ENCODE measurements at places on chromosomes 4 and X.

- no peak for DNase-seq
Measured at GRCh38 chr4:176563591-176563990, 229.1 kb downstream of the VEGFC start.

DNA sequence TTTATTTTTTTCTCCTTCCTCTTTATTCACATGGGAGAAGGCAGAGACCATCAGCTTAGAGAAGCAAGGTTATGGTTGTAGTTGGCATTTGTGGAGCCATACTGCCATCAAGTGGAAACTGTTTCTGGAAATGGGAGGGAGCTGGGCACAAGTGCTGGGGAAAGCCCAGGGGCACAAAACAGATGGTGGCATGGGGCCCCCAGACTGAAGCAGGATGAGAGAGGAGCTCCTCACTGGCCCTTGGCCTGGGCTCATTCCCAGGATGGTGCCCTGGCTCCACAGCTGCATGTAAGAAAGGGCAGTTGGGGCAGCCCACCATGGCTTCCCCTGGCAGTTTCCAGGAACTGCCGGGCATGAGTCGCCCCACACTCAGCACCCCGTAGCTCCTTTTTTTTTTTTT is 59.2 kb downstream of the NBDY start:
- no peak for DNase-seq

GRCh38 chr4:114535725-114536124 is 62.9 kb upstream of the UGT8 start:
- no peak for DNase-seq

DNA sequence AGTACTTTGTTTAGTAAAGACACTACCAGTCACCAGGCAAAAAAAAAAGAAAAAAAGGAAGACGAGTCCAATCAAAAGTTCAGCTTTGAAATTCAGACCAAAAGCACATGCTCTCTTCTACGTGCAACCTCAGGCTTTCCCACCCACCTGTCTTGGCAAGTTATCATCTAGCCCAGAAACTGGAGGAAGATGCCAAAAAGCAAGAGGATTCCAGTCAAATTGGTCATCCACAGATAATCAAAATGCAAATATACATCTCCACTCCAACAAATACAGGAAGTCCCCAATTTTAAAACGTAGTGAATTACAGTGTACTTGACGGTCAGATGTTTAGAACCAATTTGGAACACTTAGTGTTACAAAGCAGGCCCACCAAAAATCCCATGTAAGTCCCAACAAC is 96.5 kb downstream of the PALLD start:
- no peak for DNase-seq

- DNase-seq: no peak
Measured at GRCh38 chrX:26559855-26560254, 343.9 kb downstream of the MAGEB5 start.

DNA sequence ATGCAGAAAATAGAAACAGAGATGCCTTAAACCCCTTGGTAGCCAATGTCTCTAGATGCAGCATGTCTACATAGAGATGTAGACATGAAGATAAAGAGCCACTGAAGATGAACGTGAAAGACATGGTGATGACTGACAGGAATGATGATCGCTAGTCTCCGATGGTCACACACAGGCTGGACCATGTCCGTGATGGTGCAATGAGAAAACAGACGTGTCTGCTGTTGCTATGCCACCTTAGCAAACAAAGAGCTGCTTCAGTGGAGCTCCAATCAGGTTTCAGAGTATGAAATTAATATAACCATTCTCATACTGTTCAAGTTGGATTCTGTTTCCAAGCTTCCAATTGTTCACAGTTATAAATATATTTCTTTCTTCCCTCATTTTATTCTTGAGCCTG is 256.5 kb downstream of the CAMK2D start:
- no peak for DNase-seq

GRCh38 chrX:100685284-100685996 is 41.4 kb downstream of the SRPX2 start:
- DNase-seq: peak; percentile 57

DNA sequence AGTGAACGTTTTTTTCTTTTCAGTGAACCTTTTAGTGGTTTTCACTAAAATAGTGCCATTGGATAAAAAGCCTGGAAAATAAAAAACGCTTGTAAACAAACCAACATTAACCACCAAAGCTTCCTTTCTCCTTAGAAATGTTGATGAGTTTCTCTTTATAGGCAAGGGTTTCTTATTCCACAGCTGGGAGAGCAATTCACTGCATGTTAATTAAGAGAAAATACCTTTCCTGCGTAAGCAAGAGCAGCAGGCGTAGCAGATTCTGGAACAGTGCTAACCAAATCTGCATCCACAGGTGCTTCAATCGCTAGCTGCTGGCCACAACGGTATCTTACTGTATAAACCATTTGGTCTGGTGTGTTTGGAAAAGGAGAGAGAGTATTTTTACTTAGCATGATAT is 13.3 kb upstream of the AASDH start:
- no peak for DNase-seq

DNA sequence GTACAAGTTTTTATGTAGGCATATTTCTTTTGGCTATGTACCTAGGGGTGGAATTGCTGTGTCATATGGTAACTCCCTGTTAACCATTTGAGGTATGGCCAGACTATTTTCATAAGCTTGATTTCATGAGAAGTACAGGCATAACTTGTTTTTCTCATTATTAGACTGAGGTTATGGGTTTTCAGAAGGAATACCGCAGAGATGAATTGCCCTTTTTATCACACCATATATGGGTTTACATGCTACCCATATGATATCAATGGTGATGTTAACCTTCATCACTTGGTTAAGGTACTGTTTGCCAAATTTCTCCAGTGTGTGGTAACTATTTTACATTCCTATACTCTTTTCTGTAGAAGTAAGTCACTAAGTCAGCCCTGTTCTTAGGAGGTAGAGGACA is 23.5 kb downstream of the RAB40A start:
- no peak for DNase-seq

GRCh38 chrX:68724531-68725020 is 77.1 kb downstream of the STARD8 start:
- no peak for DNase-seq

- no peak for DNase-seq
Measured at GRCh38 chr4:74682567-74683359, 111.6 kb downstream of the BTC start.
